ENCODE measurements at places on chromosomes 4 and X. TPM values are rescaled to one million over a fixed set of nuclear protein-coding genes. Genes with fewer than 3 reads are reported as not detected.
A peak's percentile ranks its signal among the peaks of the same experiment; 100 is the strongest.

ARX gene
- total RNA-seq = not detected

- DNase-seq = no peak
- H3K27ac ChIP-seq = no peak overlapping the region
- no peaks in the 10 kb centered on the region for H3K27me3 ChIP-seq
- H3K4me3 ChIP-seq = no peak overlapping the region
- H3K36me3 ChIP-seq = no peaks in the 10 kb centered on the region
- no peaks in the 10 kb centered on the region for H3K4me1 ChIP-seq
Measured at GRCh38 chr4:184833046-184833838, 7.5 kb upstream of the ACSL1 start.

SLITRK4 gene
- 8.1 TPM for total RNA-seq

- H3K4me3 ChIP-seq = no peak overlapping the region
- DNase-seq = no peak
- H3K27ac ChIP-seq = no peak overlapping the region
- H3K27me3 ChIP-seq = no peaks in the 10 kb centered on the region
- no peaks in the 10 kb centered on the region for H3K4me1 ChIP-seq
Measured at GRCh38 chrX:138875472-138875871, 164.0 kb upstream of the FGF13 start.

HOPX gene
- 7.8 TPM for total RNA-seq

CSAG1 gene
- total RNA-seq = not detected

DNA sequence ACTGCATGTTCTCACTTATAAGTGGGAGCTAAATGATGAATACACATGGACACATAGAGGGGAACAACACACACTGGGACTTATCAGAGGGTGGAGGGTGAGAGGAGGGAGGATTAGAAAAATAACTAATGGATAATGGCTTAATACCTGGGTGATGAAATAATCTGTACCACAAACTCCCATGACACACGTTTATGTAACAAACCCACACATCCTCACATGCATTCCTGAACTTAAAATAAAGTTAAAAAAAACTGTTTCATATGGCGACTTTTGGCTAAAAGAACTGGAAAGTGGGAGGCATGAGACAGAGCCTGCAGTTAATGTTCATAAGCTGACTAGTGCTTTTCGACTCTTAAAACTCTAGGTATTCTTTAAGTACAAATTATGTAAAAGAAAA lies 98.9 kb upstream of the NPFFR2 start:
- no peaks in the 10 kb centered on the region for H3K4me1 ChIP-seq
- no peaks in the 10 kb centered on the region for H3K36me3 ChIP-seq
- no peaks in the 10 kb centered on the region for H3K27me3 ChIP-seq
- no peak overlapping the region for H3K4me3 ChIP-seq

DNA sequence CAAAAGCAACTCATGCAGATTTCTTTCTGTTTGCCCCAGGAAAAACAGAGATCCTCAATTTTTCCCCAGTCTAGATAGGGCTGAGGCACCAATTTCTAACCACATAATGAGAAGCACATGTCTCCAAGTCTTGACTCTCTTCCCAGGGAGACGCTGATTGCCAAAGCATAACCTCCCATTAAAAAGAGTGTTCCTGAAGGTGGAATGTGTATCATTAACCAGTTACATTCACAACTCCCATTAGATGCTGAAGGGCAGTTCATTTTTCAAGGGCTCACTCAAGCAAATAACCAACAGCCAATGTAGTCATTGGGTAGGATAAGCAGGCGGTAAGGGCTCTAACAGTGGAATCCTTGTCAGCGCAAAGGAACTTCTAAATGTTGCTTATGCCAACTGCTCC lies 27.5 kb downstream of the TMEM47 start:
- no peaks in the 10 kb centered on the region for H3K36me3 ChIP-seq
- no peak for DNase-seq
- no peaks in the 10 kb centered on the region for H3K27me3 ChIP-seq
- no peaks in the 10 kb centered on the region for H3K4me1 ChIP-seq
- H3K4me3 ChIP-seq = no peak overlapping the region

- no peaks in the 10 kb centered on the region for H3K36me3 ChIP-seq
- no peak for DNase-seq
- H3K4me1 ChIP-seq = no peaks in the 10 kb centered on the region
- H3K27me3 ChIP-seq = no peaks in the 10 kb centered on the region
- no peak overlapping the region for H3K27ac ChIP-seq
Measured at GRCh38 chr4:138775890-138776289, 239.7 kb upstream of the NOCT start.

VCX3B gene
- total RNA-seq = not detected

ZNF630 gene
- 3.9 TPM for total RNA-seq

GRCh38 chrX:20481632-20482031 lies 214.9 kb upstream of the RPS6KA3 start:
- no peaks in the 10 kb centered on the region for H3K36me3 ChIP-seq
- DNase-seq = no peak
- no peak overlapping the region for H3K4me3 ChIP-seq
- no peak overlapping the region for H3K27ac ChIP-seq
- H3K4me1 ChIP-seq = no peaks in the 10 kb centered on the region

- H3K27ac ChIP-seq = peak overlapping the region; percentile 96
- no peaks in the 10 kb centered on the region for H3K27me3 ChIP-seq
- no peaks in the 10 kb centered on the region for H3K36me3 ChIP-seq
Measured at GRCh38 chr4:26319467-26319948, 1.3 kb upstream of the RBPJ start.

GRCh38 chr4:85774489-85774888 lies 299.5 kb downstream of the ARHGAP24 start:
- H3K4me1 ChIP-seq = peaks cover 17% of the 10 kb centered on the region
- H3K4me3 ChIP-seq = no peak overlapping the region
- DNase-seq = no peak
- H3K27me3 ChIP-seq = no peaks in the 10 kb centered on the region
- no peaks in the 10 kb centered on the region for H3K36me3 ChIP-seq
- no peak overlapping the region for H3K27ac ChIP-seq

PDCL2 gene
- not detected for total RNA-seq

DNA sequence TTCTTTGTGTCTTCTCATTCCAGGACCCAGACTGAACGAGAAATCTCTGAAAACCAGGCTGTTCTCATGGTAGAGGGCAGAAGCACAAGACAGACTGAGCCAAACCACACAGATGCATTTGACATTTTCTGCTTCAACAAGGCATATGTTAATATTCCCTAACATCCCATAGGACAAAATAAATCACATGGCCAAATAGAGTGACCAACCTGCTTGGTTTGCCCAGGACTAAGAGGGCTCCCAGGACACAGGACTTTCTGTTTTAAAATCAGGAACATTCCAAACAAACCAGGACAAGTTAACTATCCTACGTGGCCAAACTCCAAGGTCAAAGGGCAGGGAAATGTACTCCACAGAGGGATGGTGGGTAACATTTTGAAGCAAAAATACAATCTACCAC lies 11.7 kb downstream of the CTPS2 start:
- no peak overlapping the region for H3K27ac ChIP-seq
- no peaks in the 10 kb centered on the region for H3K27me3 ChIP-seq
- no peak for DNase-seq
- no peak overlapping the region for H3K4me3 ChIP-seq
- no peaks in the 10 kb centered on the region for H3K4me1 ChIP-seq

RPS6KA3 gene
- total RNA-seq = 25.4 TPM

GRCh38 chr4:105560421-105560848 lies 8.0 kb downstream of the ARHGEF38 start:
- no peak overlapping the region for H3K27ac ChIP-seq
- no peak for DNase-seq
- H3K4me3 ChIP-seq = no peak overlapping the region
- H3K4me1 ChIP-seq = no peaks in the 10 kb centered on the region

CT45A9 gene
- not detected for total RNA-seq

- H3K27ac ChIP-seq = no peak overlapping the region
- no peak for DNase-seq
- no peak overlapping the region for H3K4me3 ChIP-seq
- no peaks in the 10 kb centered on the region for H3K27me3 ChIP-seq
Measured at GRCh38 chr4:79232540-79232939, 93.3 kb downstream of the NAA11 start.

DNA sequence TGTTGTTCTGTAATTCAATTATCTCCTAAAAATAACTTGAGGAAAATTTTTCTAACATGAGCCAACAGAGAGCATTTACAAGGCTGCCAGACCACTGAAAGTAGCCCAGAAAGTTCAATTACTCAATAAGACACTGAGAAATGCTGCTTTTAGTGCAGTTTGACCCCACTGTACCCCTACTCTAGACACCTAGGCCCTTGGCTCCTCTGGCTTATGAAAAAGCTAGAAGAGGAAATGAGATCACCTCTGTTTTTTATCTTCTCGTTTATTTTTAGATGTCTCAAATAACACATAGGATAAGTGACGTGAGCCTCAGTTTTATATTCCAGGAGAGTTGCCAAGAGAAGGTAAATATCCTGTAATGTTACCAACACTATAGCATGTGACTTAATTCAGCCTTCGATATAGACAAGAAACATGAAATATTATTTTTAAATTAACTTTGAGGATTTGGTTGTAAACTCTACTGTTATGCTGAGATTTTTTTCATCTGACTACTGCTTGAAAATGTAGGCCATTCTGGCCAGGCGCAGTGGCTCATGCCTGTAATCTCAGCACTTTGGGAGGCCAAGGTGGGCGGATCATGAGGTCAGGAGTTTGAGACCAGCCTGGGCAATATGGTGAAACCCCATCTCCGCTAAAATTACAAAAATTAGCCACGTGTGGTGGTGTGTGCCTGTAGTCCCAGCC lies 24.4 kb downstream of the TNIP3 start:
- H3K4me1 ChIP-seq = no peaks in the 10 kb centered on the region
- H3K27ac ChIP-seq = no peak overlapping the region
- H3K4me3 ChIP-seq = no peak overlapping the region
- no peaks in the 10 kb centered on the region for H3K27me3 ChIP-seq
- DNase-seq = no peak
- no peaks in the 10 kb centered on the region for H3K36me3 ChIP-seq

GRCh38 chrX:45435481-45435880 lies 234.8 kb upstream of the DIPK2B start:
- H3K27ac ChIP-seq = no peak overlapping the region
- H3K36me3 ChIP-seq = no peaks in the 10 kb centered on the region

- no peaks in the 10 kb centered on the region for H3K27me3 ChIP-seq
- H3K4me1 ChIP-seq = no peaks in the 10 kb centered on the region
- no peak for DNase-seq
Measured at GRCh38 chr4:66955784-66956183, 589.5 kb downstream of the CENPC start.

- no peak overlapping the region for H3K27ac ChIP-seq
- no peak for DNase-seq
- H3K4me3 ChIP-seq = no peak overlapping the region
- no peaks in the 10 kb centered on the region for H3K27me3 ChIP-seq
- H3K4me1 ChIP-seq = no peaks in the 10 kb centered on the region
Measured at GRCh38 chr4:36900446-36900987, 344.0 kb upstream of the NWD2 start.

BEX2 gene
- 16.4 TPM for total RNA-seq

GRCh38 chrX:58025979-58026378 lies 115.7 kb upstream of the ZXDA start:
- no peaks in the 10 kb centered on the region for H3K4me1 ChIP-seq
- H3K36me3 ChIP-seq = no peaks in the 10 kb centered on the region
- H3K27me3 ChIP-seq = no peaks in the 10 kb centered on the region
- DNase-seq = no peak
